ENCODE measurements at places on chromosomes 16 and 17. TPM values are rescaled to one million over a fixed set of nuclear protein-coding genes. Genes with fewer than 3 reads are reported as not detected.

APRT gene
- total RNA-seq: 213 TPM

TEKT3 gene
- total RNA-seq: not detected

TNFSF13 gene
- 46.4 TPM for total RNA-seq

KRTAP2-1 gene
- total RNA-seq: not detected

SLC5A11 gene
- total RNA-seq: 3.7 TPM

GFAP gene
- total RNA-seq: not detected

ASGR2 gene
- not detected for total RNA-seq

KRTAP2-3 gene
- total RNA-seq: 0.57 TPM

CDH8 gene
- not detected for total RNA-seq

CCL8 gene
- not detected for total RNA-seq

ABCA3 gene
- total RNA-seq: 8.0 TPM

UTS2R gene
- total RNA-seq: not detected

TMEM235 gene
- total RNA-seq: not detected

HSPB9 gene
- total RNA-seq: not detected

CEP295NL gene
- 3.6 TPM for total RNA-seq

Measured in PC-9 (cell line).